Adipocyte (in vitro differentiated cells): ENCODE measurements at places on chromosomes 6 and 20.

- no peak for DNase-seq
Observed at GRCh38 chr20:42095221-42095620, 477.0 kb upstream of the CHD6 start.

DNA sequence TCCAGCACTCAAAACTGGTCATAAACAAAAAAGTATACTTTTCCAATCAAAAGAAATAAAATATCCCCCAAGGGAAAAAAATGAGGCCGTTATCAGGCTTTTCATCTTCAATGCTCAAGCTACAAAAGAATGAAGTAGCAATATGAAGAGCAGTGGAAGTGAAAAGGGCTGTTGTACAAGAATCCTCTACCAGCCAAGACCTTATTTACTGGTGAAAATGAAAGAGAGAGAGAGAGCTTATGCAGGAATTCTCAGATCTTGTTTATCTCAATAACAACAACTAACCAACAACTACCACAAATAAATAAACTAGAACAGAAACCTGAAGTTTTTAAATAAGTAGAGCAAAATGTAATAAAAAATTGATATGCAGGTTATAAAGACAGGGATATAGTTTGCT is 400.6 kb downstream of the HDGFL1 start:
- no peak for DNase-seq

GRCh38 chr6:40535110-40535818 is 51.9 kb downstream of the LRFN2 start:
- DNase-seq: no peak

DNA sequence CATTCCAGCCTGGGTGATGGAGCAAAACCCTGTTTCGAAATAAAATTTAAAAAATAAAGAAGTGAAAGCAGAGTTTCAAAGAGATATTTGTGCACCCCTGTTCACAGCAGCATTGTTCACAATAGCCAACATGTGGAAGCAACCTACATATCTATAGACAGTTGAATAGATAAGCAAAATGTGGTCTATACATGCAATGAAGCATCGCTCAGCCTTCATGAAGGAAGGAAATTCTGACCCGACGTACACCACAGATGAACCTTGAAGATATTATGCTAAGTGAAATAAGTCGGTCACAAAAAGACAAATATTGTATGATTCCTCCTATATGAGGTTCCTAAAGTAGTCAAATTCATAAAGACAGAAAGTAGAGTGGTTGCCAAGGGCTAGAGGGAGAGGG is 6.5 kb upstream of the NCOA6 start:
- no peak for DNase-seq

DNA sequence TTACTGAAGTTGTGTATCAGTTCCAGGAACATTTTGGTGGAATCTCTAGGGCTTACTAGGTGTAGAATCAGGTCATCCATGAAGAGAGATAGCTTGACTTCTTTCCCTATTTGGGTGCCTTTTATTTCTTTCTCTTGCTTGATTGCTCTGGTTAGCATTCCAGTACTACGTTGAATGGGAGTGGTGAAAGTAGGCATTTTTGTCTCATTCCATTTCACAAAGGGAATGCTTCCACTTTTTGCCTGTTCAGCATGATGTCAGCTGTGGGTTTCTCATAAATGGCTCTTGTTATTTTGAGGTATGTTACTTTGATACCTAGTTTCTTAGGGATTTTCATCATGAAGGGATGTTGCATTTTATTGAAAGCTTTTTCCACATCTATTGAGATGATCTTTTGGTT is 195.3 kb downstream of the MOXD1 start:
- DNase-seq: no peak

- DNase-seq: no peak
Observed at GRCh38 chr6:110075406-110075805, 97.3 kb downstream of the GPR6 start.

GRCh38 chr6:46276576-46277142 is 105.9 kb upstream of the ENPP5 start:
- DNase-seq: no peak

DNA sequence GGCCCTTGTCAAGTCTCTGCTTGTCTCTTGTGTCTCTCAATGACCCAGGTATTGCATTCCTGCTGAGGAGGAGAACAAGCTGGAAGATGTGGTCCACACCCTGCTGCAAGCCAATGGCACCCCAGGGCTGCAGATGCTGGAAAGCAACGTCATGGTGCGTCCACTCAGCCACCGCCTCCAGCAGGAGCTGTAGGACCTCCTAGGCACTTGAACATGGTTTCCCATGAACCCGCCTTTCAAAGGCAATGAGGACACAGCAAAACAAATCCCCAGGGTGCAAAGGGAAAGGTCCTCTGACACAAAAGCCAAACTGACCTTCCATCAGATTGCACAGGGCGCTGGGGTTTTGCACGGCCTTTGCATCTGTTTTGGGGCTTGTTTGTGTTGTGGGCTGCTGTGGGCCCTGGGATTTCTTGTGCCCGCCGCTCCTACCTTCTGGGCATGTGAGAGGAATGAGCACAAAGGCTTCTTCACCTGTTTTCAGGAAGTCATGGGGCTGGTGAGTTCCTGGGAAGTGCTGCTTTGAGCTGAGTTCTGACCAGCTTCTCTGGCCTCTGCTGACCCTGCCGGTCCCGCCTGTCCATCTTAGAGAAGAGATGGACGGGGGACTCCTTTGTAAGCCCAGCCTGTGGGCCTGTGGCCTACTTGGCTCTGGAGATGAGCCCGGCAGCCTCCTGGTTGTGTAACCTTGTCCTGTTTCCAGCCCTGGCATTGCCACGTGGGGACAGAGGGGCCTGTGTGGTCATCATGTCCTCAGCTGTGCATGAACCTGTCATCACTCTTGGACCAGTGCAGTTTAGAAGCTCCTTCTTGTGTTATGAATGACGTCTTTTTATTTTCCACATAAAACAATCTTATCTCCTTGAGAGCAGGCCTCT is 151.3 kb downstream of the DTNBP1 start:
- no peak for DNase-seq

- DNase-seq: no peak
Observed at GRCh38 chr6:1535295-1535694, 74.4 kb upstream of the FOXC1 start.

- peak; percentile 21 for DNase-seq
Observed at GRCh38 chr6:16625291-16626265, 135.7 kb downstream of the ATXN1 start.

DNA sequence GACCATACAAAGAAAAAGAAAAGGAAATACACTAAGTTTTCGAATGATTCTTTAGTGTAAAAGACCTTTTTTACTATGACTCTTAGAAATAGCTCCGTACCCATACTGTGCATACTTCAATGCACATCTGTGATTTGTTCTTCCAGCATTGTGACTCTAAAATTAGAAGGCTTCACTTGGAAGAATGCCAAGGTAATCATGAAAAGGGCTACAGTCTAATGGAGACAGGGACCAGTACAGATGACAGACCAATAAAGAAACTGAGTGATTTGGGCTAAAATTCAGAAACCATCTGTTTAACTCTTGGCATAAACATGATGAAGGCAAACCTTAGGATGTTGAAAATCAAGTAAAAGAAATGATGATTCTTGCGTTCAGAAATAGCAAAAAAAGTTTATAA is 46.3 kb downstream of the CYP39A1 start:
- no peak for DNase-seq
